ENCODE measurements at places on chromosomes 6 and 20. TPM values are rescaled to one million over a fixed set of nuclear protein-coding genes. Genes with fewer than 3 reads are reported as not detected.

DNA sequence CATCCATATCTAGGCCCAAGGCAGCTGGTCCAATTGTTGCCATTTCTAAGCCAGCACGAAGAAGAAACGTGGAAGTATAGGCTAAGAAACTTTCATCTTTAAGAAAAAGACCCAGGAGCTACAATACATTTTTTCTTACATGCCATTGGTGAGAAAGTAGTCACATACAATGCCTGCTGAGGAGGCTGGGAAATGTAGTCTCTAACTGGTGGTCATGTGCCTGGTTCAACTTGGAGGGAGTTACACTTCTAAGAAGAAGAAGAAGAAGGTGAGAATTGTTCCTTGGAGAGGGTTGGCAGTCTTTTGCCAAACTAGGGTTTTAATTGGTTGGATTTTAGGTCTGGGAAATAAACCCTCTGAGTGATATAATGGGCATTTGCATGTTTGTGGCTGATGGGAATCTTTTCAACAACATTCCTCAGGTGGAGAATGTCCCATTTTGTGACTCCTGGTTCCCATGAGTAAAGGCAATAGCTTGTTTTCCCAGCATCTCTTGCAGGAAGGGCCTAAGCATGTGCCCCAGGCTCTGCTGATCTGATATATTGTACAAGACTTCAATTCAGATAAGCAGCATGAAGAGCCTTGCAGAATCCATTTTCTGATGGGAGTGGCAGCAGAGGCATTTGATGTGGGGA is 47.0 kb upstream of the PREP start:
- H3K4me1 ChIP-seq = no peaks in the 10 kb centered on the region
- H3K36me3 ChIP-seq = no peaks in the 10 kb centered on the region
- no peaks in the 10 kb centered on the region for H3K27me3 ChIP-seq
- H3K4me3 ChIP-seq = no peak overlapping the region
- no peak overlapping the region for H3K27ac ChIP-seq

- peaks cover 39% of the 10 kb centered on the region for H3K27me3 ChIP-seq
- H3K4me3 ChIP-seq = no peak overlapping the region
- DNase-seq = no peak
- no peaks in the 10 kb centered on the region for H3K36me3 ChIP-seq
- no peaks in the 10 kb centered on the region for H3K4me1 ChIP-seq
- H3K27ac ChIP-seq = no peak overlapping the region
Observed at GRCh38 chr20:46243707-46244628, 64.3 kb downstream of the CDH22 start.

DNA sequence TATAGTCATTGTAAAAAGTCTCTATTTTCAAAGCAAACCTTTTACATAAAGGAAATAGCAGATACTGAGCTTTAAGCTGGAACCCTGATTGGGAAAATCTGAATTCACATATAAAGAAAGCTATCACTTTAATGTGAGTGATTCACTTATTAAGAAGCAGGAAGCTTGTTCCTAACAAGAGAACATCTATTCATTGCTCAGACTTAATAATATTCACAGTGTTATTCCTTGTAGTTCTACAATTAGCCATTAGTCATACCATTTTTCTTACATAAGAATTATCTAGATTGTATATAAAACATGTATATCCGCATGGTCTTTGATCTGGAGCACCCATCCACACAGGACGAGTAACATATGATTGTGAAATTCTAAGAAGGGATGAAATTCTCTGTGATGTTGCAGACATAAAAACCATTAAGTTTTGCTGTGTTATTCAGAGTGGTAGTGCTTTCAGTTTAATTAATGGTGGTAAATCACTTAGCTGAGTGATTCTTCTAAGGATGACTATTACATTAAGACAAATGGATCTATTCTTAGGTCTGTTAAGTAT is 71.1 kb upstream of the FOXQ1 start:
- H3K27me3 ChIP-seq = no peaks in the 10 kb centered on the region
- peaks cover 4% of the 10 kb centered on the region for H3K4me1 ChIP-seq
- no peak overlapping the region for H3K4me3 ChIP-seq
- no peak for DNase-seq

DNA sequence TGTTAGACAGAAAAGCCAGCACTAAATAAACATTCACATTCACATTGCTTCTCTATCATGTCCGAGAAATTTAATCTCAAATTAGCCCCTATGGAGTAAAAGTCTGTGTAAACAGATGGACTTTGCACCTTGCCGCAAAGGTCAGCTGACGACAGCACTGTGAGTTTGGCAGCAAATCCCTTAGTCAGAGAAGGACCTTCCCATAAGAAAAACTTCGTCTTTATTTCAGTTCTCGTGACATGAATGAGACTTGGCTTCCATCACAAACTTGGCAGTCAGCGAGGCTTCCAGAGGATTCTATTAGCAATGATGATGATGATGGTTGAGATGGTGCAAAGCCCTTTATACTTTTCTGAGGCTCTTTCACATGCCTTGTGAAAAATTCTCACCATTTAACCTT is 133.7 kb upstream of the IFNGR1 start:
- DNase-seq = peak; percentile 66
- no peaks in the 10 kb centered on the region for H3K36me3 ChIP-seq
- H3K4me1 ChIP-seq = peaks cover 16% of the 10 kb centered on the region
- no peak overlapping the region for H3K4me3 ChIP-seq
- no peaks in the 10 kb centered on the region for H3K27me3 ChIP-seq

DNA sequence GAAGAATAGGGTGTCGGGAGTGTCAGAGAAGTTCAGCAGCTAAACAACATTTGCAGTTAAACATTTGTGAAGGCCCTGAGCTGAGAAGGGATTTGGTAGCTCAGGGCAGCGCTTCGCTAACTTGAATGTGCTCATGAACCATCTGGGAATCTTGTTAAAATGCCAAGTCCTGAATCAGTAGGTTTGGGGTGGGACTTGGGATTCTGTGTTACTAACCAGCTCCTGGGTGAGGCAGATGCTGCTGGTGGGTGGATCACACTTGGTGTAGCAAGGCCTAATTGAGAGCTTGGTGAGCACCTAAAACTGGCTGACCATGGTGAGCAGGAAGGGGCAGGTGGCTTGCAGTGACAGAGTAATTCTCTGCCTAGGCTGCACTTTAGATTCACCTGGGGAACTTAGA is 5.9 kb downstream of the PTPRA start:
- H3K27ac ChIP-seq = no peak overlapping the region
- DNase-seq = no peak
- H3K4me1 ChIP-seq = peaks cover 12% of the 10 kb centered on the region
- H3K27me3 ChIP-seq = no peaks in the 10 kb centered on the region
- no peaks in the 10 kb centered on the region for H3K36me3 ChIP-seq

GRCh38 chr6:48775157-48775556 is 664.2 kb upstream of the PTCHD4 start:
- no peaks in the 10 kb centered on the region for H3K27me3 ChIP-seq
- H3K36me3 ChIP-seq = no peaks in the 10 kb centered on the region
- H3K27ac ChIP-seq = peak overlapping the region; percentile 15
- no peaks in the 10 kb centered on the region for H3K4me1 ChIP-seq

DNA sequence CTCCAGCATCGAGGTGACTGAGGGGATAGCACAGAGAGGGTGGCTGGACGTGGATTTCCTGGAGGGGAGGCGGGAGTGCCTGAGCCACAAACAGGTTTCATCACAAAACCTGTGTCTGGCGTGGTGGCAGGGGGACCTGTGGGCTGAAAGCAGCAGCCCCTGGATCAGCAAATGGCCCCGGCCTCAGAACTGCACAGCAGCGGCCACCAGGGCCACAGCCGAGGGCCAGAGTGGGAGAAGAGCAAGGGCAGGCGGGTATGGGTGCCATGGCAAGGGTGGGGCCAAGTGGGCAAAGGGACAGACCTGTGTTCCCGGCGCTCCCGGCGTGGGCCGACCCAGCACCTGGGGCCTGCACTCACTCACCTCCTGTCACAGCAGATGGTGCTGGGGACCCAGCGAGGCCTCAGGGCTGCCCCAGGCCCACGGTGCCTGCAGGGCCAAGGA is 19.0 kb downstream of the NTSR1 start:
- no peaks in the 10 kb centered on the region for H3K27me3 ChIP-seq
- H3K4me1 ChIP-seq = no peaks in the 10 kb centered on the region
- H3K27ac ChIP-seq = no peak overlapping the region
- DNase-seq = no peak
- no peaks in the 10 kb centered on the region for H3K36me3 ChIP-seq

- peak overlapping the region; percentile 97 for H3K27ac ChIP-seq
- H3K4me1 ChIP-seq = peaks cover 23% of the 10 kb centered on the region
- peak; percentile 52 for DNase-seq
- peak overlapping the region; percentile 93 for H3K4me3 ChIP-seq
Observed at GRCh38 chr6:70669133-70669532, 1.4 kb downstream of the SMAP1 start.

DNA sequence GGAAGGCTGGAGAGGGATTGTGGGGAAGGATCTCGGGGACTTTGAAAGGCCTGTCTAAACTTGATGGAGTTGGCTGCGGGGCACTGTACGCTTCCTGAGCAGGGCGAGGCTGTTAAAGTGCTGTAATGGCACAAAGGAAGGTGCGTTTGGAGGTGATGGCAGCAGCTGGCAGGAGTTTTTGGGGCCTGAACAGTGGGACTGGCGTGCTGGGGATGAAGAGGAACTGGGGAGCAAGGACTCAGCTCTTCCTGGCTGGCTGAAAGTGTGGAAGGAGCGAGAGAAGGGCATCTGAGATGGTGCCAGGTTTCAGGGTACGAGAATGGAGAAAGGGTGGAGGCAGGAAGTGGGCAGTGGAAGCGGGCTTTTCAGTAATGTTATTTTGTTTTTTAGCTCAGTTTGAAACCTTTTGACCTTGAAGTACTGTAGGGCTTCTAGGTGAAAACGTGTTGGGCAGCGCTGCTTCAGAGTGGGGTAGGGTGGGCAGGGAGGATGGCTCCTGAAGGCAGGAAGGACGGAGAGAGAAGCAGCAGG is 8.0 kb downstream of the TMEM181 start:
- H3K27ac ChIP-seq = no peak overlapping the region
- H3K4me1 ChIP-seq = no peaks in the 10 kb centered on the region
- H3K4me3 ChIP-seq = no peak overlapping the region
- DNase-seq = no peak
- H3K36me3 ChIP-seq = no peaks in the 10 kb centered on the region

GRCh38 chr6:138030872-138031271 is 76.3 kb downstream of the PERP start:
- no peaks in the 10 kb centered on the region for H3K27me3 ChIP-seq
- DNase-seq = no peak
- H3K36me3 ChIP-seq = no peaks in the 10 kb centered on the region
- H3K27ac ChIP-seq = no peak overlapping the region

DNA sequence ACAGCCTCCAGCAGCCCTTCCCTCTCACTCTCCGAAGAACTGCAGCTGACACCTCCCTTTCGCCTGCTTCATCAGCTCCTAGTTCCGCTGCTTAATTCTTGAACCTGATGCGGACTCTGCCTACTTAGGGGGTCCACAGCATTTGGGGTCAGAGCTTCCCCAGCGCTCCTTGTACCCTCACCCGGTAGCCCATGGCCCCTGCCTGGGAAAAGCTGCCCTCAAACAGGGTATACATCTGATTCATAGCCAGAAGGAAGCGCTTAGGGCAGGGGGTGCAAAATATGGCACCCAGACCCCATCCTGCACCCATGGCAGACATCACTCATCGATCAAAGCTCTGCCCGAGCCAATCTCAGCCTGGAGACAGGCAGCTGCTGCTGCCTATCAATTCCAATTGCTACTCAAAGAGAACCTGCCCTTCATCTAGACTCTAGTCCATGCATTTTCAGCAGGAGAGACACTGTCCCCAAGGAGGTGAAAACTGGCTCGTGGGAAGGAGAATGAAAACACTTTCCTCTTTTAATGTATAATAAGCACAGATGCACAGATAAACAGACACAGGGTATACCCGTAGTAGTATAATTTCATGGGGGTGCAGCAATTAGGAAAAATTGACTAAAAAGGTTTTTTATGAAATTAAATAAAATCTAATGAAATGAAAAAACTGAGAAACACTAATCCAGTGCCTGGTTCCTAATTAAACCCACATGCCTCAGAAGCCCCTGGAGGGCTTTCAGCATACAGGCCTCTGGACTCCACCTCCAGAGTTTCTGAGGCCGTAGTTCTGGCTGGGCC is 194.8 kb downstream of the PREX1 start:
- no peaks in the 10 kb centered on the region for H3K4me1 ChIP-seq
- no peak overlapping the region for H3K27ac ChIP-seq
- DNase-seq = no peak
- H3K36me3 ChIP-seq = no peaks in the 10 kb centered on the region
- H3K4me3 ChIP-seq = no peak overlapping the region

- H3K27ac ChIP-seq = peak overlapping the region; percentile 18
- DNase-seq = no peak
- H3K36me3 ChIP-seq = no peaks in the 10 kb centered on the region
- no peak overlapping the region for H3K4me3 ChIP-seq
- no peaks in the 10 kb centered on the region for H3K27me3 ChIP-seq
Observed at GRCh38 chr20:23065266-23066201, 16.1 kb upstream of the THBD start.

GRCh38 chr6:160160929-160161646 is 39.5 kb downstream of the SLC22A1 start:
- H3K36me3 ChIP-seq = no peaks in the 10 kb centered on the region
- no peak for DNase-seq
- no peak overlapping the region for H3K4me3 ChIP-seq
- no peaks in the 10 kb centered on the region for H3K27me3 ChIP-seq
- peaks cover 7% of the 10 kb centered on the region for H3K4me1 ChIP-seq

DNA sequence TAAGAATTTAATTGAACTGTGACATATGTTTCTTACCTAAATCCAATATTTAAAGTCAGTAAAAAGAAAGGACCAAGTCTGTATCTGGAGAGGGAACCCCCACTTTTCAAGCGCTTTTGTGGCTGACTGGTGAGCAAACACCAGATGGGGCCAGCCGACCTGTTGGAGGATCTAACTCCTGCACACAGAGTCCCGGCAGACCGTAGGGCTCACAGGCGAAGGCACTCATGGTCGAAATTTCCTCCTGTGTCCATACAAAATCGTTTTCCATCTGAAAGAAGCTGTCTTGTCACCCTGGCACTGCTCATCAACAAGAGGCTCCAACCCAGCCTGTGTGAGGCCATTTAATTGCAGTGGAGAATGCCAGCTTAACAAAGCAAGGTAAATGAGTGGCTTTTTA is 94.0 kb downstream of the SCML4 start:
- H3K4me3 ChIP-seq = no peak overlapping the region
- H3K4me1 ChIP-seq = peaks cover 5% of the 10 kb centered on the region
- no peak for DNase-seq
- H3K27me3 ChIP-seq = no peaks in the 10 kb centered on the region

DNA sequence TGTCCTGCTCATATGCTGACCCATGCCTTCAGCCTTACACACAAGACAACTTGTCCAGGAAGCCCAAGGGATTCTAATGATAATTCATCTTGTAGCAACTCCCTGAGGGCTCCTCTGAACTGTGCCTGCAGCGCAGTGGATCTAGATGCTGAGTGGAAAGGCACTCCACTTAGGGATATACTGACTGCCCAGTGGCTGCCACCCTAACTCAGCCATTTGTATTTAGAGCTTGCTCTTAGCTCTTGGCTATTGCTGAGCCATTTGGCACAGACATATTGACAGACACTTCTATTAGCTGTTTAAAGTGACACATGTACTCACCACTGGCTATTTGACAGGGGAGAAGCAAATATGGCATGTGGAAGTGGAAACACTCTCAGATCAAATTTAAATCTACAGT is 278.3 kb upstream of the SGK1 start:
- H3K27ac ChIP-seq = no peak overlapping the region
- DNase-seq = no peak
- H3K36me3 ChIP-seq = no peaks in the 10 kb centered on the region
- H3K4me3 ChIP-seq = no peak overlapping the region
- H3K27me3 ChIP-seq = no peaks in the 10 kb centered on the region
- H3K4me1 ChIP-seq = no peaks in the 10 kb centered on the region

Gene CHD6
- polyA plus RNA-seq = 98.3 TPM

Gene ECHDC1
- polyA plus RNA-seq = 61.4 TPM

Gene FITM2
- 2.3 TPM for polyA plus RNA-seq

Gene MUCL3
- polyA plus RNA-seq = 0.34 TPM

Gene ADGRG6
- 13.9 TPM for polyA plus RNA-seq

Gene ESR1
- polyA plus RNA-seq = not detected

Gene ZNF334
- polyA plus RNA-seq = 8.8 TPM

Gene LRRN4
- 94.5 TPM for polyA plus RNA-seq

Gene HLA-DQA2
- not detected for polyA plus RNA-seq

Gene VARS2
- polyA plus RNA-seq = 21.6 TPM

Gene ANGPT4
- not detected for polyA plus RNA-seq

Gene SLC22A2
- 1.5 TPM for polyA plus RNA-seq

All from hepatocyte (in vitro differentiated cells).